ENCODE measurements at places on chromosomes 12 and 14.

DNA sequence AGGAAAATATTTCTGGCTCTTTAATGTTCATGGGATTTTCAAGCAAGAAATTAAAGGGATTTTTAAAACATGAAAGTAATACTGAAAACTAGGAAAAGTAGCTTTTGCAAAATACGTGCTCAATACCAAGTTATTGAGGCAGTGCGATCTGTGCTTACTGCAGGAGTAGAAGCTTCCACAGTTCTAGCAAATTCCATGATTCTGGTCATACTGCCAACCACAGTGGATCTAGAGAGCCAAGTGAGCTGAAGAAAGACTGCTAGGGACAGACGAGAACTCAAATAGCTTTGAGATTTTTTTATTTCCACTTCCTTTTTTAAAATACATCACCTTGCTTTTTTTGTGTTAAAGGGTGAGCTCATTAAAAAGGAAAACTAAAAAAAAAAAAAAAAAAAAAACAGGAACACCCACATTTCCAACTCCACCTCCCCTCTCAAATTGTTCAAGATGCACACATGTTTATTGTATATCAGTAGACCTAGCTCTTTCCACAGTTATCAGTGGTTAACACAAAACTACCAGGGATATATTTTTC, 26.2 kb downstream of the EGLN3 start:
- DNase-seq = no peak

DNA sequence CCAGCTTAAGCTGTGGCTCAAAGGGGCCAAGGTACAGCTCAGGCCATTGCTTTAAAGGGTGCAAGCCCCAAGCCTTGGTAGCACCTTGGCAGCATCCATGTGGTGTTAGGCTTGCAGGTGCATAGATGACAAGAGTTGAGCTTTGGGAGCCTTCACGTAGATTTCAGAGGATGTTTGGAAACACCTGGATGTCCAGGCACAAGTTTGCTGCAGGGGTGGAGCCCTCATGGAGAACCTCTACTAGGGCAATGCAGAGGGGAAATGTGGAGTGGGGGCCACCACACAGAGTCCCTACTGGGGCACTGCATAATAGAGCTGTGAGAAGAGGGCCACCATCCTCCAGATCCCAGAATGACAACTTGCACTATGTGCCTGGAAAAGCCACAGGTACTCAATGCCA, 37.9 kb downstream of the GLIPR1L2 start:
- no peak for DNase-seq

GRCh38 chr12:72380441-72380840, 108.3 kb downstream of the TRHDE start:
- DNase-seq = no peak

- no peak for DNase-seq
These were observed 1021.9 kb downstream of the LRFN5 start for GRCh38 chr14:42628602-42629001.

GRCh38 chr14:72545411-72546311, 348.2 kb downstream of the DPF3 start:
- DNase-seq = no peak

- DNase-seq = no peak
These were observed 375.0 kb downstream of the TRHDE start for GRCh38 chr12:72647139-72647538.

DNA sequence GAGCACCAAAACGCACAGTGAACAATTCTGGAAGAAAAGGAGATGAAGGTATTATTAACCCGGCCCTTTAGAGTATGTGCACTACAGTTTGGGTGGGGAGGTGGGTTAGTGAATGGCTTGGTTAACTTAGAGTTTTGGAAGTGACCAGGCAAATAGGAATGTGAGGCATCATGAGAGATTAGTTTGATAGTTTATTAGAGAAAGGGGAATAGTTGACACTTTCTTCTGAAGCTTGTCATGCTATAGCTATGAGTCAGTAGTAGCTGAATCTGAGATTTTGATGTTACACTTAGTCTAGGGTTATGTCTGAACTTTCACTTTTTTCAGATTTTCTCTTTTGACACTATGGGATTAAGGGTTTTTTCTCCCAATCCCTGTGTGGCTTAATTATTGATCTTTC, 567.2 kb downstream of the SNAPC1 start:
- no peak for DNase-seq

DNA sequence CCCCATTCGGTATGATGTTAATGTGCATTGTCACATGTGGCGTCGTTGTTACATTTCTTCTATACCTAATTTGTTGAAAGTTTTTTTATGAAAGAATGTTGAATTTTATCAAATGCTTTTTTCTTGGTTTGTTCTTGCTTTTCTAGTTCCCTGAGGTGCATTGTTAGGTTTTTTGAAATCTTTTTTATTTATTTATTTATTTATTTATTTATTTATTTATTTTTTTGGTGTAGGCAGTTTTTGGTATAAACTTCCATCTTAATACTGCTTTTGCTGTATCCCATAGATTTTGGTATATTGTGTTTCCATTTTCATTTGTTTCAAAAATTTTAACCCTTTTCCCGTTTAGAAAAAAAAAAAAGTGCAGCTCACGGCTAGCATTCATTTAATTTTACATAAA, 121.1 kb upstream of the HMGA2 start:
- DNase-seq = no peak

DNA sequence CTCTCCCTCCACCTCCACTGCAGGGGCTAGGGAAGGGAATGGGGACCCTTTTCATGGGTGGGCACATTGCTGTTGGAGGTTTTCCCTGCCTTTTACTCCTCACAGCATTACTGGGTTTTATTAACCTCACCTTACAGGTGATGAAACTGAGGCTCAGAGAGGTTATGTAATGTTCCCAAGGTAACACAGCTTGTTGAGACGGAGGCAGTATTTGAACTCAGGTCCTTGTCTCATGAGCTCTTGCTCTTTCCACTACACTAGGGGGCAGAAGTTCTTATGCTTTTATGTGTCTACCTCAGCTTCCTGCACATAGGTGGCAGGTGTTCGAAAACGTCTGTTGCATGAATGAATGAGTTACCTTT, 11.7 kb downstream of the CISTR start:
- DNase-seq = no peak

DNA sequence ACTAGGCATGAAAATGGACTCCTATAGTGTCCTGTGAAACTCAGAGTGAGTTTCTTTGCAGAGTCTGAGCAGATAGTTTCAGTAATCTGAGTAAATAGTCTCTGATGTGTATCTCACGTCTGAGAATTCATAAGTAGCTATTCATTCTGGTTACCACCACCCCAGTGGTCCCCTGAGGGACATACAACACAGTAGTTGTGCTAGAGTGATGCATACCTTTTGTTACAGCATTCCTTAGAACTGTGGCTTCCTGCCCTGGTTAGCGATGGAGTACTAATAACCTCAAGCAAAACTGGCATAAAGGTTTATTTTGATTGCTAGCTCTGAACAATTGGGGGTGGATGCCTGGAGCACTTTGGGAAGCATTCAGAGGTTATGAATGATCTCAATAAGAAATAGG, 114.7 kb downstream of the DAAM1 start:
- DNase-seq = no peak

DNA sequence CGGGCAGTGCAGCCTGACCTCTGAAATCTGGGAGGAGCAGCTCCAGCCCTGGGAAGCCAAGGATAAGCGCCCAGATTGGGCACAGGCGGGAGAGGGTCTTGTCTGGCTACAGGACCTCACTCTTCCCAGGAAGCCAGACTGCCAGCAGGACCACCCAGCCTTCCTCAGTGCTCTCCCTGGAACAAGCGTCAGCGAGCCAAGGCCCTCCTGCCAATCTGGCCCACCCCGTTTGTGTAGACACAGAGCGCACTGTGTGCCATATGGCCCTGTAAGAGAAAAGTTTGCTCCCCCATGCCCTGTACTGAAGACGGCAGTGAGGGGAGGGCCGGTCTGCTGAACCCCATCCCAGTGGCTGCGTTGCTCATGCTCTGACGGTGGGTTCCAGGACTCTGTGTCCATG, 1.2 kb upstream of the C14orf180 start:
- DNase-seq = no peak

DNA sequence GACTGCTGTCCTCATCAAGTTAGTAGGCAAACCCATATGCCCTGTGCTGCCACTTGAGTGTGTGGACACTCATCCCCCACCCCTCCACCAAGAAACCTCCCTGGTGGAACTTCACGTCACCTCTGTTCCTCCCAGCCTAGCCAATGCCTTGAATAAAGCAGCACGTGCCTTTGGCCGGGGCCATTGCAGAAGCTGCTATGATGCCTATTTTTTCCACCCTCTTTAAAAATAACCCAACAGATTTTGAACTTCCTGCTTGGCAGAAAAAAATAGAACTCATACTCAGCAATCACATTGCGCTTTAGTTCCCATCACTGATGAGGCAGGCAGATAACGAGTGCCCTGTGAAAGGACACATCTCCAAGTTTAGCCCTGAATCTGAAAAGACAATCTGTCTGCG, 23.1 kb upstream of the PWP1 start:
- no peak for DNase-seq

DNA sequence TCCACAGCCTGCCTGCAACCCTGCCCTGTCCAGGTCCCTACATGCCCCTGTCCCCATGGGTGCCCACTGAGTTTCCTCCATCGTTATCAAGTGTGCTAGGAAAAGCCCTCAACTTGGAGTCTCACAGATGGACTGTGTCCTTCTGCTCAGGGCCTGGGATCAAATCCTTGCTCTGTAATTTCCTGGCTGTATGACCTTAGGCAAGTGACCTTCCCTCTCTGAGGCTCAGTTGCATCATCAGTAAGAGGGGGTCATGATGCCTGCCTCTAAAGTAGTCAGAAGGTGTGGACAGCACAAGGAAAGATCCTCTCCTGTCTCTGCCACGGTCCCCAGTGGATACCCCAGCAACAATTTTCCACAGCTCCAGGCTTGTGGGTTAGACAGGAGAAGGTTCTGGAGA, 22.2 kb downstream of the RASAL1 start:
- DNase-seq = no peak

DNA sequence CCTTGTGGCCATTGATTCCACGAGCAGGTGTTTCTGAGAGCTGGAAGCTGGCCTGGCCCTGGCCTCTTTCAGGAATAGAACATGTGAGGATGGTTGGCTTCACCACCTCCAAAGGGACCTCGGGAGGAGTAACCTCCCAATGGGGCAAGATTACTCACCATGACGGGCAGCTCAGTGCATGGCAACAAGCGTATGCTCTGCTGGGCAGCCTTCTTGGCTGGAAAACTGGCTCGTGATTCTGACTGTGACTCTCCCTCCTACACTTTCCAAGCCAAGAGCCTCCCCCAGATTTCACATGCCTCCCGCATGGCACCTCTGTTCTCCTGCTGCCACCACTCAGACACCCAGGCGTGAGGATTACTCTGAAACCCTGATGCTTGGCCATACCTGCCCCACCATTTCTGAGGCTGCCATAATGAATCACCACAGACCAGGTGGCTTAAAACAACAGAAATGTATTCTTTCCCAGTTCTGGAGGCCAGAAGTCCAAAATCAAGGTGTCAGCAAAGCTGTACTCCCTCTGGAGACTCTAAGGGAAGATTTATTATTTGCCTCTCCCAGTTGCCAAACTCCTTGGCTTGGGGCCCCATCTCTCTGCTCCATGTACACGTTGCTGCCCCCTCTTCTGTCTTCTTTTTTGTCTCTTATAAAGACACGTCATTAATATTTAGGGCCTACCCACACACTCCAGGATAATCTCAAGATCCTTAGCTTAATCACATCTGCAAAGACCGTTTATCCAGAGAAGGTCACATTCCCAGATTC, 215.9 kb downstream of the CHST11 start:
- DNase-seq = no peak

- no peak for DNase-seq
These were observed 119.2 kb downstream of the GALC start for GRCh38 chr14:87873741-87874140.

GRCh38 chr12:21169878-21170472, 39.0 kb downstream of the SLCO1B1 start:
- DNase-seq = no peak

DNA sequence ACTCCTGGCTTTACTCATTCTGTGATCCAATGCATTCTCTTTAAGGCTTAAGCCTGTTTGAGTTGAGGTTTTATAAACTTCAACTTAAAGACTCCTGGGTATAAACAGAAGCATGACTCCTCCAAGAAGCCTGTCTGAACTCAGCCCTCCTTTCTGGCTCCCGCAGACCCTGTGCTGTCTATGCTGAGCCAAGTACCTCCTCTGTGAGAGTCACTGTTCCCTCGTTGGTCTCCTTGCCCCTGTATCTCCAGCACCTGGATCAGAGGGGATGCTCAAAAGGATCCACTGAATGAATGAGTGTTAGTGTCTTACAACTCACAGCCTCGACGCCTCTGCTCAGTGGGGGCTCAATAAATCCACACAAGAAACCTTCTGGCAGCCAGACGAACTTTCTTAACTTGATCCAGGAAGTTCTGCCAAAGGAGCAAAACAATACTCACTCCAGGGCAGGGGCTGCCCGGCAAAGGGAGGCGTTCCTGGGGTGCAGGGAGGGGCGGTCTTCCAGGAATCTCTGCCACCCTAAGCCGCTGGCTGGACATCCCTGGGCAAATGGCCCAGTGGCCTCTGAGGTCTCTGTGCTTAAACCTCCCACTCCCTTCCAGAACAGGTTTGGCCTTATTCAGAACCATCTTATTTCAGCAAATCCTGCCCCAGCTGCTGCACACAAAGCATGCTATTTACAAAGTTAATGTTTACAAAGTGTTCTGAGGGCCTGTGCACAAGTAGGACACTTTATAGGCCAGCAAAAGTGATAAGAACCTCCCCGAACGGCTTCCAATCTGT, 32.9 kb downstream of the MAP1LC3B2 start:
- no peak for DNase-seq

DNA sequence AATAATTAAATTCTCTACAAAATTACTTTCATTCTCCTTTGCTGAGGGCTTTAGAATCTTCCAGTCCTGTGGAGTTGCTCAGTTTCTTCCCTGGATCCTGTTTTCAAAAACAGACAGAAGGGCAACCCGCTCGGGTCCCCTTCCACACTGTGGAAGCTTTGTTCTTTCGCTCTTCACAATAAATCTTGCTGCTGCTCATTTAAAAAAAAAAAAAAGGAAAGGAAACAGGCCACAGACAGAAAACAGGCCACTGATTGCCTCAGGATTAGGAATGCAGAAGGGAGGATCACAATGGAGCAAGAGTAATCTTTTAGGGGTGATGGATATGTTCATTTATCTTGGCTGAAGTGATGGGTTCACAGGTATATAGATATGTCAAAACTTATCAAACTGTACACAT, 29.5 kb upstream of the HIGD1C start:
- DNase-seq = no peak

GRCh38 chr12:120453977-120454376, 7.7 kb downstream of the GATC start:
- no peak for DNase-seq

DNA sequence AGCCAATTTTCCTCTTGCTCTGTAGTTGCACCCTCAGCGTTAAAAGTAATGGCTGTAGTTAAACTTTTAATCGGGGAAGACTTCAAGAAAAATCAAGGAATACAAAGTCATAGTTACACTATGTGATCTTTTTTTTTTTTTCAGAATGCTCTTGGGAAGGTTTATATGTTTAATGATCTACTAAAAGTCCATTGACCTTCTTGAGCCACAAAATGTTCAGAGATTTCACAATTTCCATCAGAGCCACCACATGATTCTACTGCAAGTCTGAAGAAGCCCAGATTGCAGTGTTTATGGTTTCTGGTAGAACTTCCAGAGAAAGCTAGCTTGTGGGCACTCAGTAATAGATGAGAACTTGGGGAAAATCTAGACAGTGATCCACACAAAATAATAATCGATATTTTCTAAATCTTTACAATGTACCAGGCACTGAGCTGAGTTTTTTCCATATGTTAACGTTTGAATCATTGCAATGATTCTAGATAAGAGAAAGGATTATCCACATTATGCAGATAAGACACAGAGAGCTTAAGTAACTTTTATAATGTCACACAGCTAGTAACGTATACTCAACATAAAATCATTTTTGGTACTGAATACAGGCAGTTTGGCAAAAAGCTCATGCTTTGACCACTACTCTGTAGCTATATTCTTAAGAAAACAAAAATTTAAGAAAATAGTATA, 38.3 kb downstream of the GYS2 start:
- DNase-seq = no peak
